Activated T-helper 1 cell treated with anti-CD3 and anti-CD28 coated beads, Interleukin-2, amount 50 U/mL, for 16 hours (primary cell): ENCODE measurements at places on chromosomes 6 and 20.

- no peak for DNase-seq
Observed at GRCh38 chr6:137471986-137472385, 22.2 kb downstream of the OLIG3 start.

DNA sequence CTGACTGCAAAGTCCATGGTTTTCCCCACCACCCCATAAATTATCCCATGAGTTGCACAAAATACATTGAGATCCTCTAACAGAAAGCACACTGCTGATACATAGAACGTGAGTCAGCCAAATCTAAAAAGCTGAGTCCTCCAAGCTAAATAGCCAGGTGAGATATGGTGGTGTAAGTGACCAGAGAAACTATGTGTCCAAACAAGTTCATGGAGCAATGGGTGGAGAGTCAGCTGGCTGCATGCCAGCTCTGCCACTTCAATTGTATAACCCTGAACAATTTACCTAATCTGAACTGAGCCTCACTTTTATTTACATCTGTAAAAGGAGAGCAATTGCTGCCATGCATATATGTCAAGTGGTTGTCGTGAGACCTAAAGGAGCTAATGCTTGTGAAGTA, 9.7 kb downstream of the SNAP25 start:
- no peak for DNase-seq

- DNase-seq: no peak
Observed at GRCh38 chr6:166648846-166649245, 21.8 kb upstream of the RPS6KA2 start.

GRCh38 chr20:36352843-36353553, 46.9 kb downstream of the DLGAP4 start:
- DNase-seq: no peak

DNA sequence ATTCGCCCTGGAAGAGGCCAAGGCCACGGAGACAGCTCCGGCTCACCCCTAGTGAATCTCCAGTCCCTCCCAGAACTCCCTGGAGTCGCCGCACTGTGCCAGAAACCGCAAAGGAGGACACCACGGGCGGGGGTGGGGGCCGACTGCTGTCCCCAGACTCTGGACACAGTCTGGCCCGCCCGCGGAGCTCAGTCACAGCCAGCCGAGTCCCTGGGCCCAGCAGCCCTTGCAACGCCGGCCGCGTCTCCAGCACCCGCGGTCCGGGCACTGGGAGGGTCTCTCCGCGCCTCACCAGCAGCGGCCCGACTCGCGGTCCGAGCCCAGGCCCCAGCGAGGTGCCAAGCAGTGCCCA, 518 bp downstream of the PEX6 start:
- DNase-seq: no peak

DNA sequence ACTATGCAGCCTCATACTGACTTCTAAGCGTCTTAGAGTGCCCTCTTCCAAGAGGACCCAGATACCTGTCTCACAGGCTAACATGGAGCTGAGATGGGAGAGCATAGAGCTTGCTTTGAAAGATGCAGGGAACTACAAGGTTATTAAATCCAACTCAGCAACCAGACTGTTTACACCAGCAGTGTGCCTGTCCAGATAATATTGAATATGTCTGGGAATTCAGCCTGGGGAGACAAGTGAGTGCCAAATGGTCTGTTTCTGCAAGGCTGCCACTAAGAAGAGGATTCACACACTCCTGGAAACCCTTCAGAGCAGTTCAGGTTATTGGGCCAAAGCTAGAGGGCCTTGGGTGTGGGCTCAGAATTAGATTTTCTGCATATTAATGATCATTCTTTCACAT, 547.8 kb downstream of the PTPRT start:
- DNase-seq: no peak

GRCh38 chr20:49765413-49765736, 47.3 kb upstream of the SLC9A8 start:
- DNase-seq: no peak
